Central memory CD4-positive, alpha-beta T cell (primary cell): ENCODE measurements at places on chromosomes 11 and 22.

DNA sequence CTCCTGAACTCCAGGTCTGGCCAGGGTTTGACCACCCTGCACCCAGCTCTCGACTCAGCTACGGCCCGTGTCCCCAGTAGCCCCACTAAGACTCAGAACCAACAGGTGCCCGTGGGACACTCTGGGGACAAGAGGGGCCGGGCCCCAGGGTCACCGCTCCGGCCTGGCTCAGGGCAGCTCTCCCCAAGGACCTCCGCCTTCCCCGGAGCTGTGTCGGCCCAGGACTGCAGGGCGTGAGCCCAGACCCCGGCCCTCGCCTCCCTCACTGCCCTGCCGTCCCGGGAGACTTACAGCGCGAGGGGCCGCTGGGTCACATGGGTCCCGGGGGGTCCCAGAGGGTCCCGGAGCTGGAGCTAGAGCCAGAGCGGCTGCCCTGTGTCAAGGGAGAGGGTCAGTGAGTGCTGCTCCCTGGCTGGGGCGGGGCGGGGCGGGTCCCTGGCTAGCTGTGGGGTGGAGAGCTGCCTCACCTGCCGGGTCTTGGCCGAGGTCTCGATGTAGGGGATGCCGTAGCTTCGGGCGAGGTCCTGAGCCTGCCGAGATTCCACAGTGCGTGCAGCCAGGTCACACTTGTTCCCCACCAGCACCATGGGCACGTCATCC lies 2.3 kb downstream of the HRAS start:
- DNase-seq = no peak

GRCh38 chr11:66035653-66036333 lies 9.5 kb upstream of the CATSPER1 start:
- DNase-seq = no peak

DNA sequence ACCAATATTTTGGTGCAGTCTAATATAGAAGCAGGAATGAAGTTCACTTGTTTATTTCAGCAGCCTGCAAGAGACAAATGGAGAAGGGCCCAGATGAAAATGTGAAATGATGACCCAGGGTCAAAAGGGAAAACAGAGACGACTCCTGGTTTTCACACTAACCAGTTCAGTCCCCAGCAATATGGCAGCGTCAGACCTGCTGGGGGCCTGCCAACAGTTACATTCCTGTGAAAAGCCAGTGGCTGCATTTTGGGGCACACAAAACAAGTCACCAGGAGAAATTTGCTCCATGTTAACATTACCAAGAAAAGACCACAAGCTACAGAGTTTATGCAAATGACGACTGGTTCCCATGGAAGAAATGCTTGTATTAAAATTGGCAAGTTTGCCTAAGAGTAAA lies 80.2 kb downstream of the CCDC34 start:
- no peak for DNase-seq

GRCh38 chr11:13111813-13112130 lies 102.7 kb downstream of the RASSF10 start:
- DNase-seq = no peak

- DNase-seq = no peak
These were observed 10.9 kb downstream of the SMCO4 start for GRCh38 chr11:93532281-93532789.

DNA sequence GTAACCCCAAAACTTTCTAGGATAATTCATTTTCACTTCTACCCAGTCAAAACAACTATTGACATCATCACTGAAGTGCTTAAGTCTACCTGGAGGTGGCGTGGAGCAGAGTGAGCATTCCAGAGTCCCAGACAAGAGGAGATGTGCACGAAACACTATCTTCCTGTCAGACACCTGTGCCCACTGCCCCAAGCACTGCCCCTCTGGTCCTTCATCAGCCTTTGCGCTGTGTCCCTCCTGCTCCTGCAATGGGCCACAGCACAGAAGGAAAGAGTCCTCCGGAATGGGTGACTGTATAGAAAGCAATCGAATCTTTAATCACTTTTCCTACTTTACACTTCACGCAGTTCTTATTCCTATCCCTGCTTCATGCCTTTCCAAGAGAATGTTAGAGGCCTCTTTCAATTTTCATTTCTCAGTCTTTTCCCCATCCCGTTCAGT lies 512 bp upstream of the GRIA4 start:
- DNase-seq = no peak

GRCh38 chr11:84691830-84692229 lies 935.3 kb downstream of the DLG2 start:
- DNase-seq = no peak

GRCh38 chr11:47983464-47984397 lies 3.4 kb downstream of the PTPRJ start:
- DNase-seq = no peak

DNA sequence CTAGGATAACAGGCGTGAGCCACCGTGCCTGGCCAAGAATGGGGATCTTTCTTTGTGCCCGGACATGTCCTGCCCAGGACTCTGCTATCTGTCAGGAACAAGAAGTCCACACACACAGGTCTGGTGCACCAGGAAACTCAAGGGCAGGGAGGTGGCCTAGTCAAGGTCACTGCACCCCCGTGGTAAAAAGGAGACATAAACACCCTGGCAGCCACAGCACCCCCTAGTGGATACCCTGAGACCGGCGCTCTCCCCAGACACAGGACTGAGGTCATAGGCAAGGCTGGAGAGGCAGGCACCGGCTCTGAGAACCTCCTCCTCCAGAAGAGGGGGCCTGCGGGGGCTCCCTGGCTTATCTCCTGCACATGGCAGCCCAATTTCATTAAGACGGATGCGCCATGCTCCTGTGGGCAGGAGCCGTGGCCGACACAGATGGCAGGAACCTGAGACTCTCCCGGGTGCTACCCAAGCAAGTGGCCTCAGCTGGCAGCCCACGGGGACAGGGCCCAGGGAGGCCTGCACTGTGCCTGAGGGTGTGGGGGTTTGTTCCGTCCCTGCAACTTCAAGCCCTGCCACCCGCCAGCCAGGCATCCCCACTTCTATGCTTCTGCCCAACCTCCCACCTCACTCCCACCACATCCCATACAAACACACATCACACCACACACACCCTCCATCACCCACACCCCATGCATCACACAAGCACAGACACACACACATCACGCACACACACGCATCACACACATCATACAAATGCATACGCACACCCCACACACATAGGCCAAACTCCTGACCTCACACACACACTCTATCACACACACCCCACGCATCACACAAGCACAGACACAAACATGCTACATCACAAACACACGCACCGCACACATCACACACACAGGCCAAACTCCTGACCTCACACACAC lies 19.6 kb downstream of the MACROD1 start:
- DNase-seq = peak; percentile 50

GRCh38 chr11:69260622-69261021 lies 33.3 kb upstream of the MYEOV start:
- DNase-seq = no peak

DNA sequence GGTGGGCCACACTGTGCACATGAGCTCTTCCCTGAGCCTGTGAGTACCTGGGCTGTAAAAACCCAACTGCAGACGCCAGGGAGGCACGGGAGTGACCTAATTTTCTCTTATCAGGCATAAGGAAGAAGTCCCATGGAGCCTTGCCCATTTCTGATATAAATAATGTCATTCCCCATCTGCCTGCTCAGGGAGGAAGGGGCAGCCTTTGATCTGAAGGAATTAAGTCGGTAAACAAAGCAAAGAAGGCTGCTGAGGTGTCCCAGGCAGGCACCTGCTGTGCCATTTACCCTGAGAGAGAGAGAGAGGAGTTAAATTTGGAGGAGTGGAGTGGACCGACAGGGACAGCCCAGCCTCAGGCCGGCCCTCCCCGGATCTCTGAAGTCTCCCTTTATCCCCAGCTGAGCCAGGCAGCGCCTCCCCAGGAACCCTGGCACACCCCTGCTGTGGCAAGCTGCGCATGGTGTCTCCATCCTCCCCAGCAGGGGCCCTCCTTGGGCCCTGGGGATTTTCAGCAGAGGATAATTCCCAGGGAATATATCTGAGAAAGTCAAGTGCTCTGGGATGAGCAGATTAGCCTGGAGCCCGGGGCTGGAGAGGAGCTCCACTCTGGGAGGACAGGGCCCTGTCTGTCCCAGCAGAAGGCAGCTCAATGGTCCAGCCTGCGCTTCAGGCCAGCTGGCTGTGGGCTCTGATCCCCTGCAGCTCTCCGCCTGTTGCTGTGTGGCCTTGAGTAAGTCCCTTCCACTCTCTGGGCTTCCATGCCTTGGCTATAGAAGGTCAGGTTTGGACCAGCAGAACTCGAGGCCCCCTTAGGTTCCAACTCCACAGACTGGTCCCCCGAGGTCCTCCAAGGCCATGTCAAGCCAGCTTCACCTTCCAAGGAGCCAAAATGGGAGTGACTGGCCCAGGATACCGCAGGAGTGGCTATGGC lies 17.5 kb upstream of the CABP7 start:
- DNase-seq = no peak
